ENCODE measurements at places on chromosomes 12 and 14. TPM values are rescaled to one million over a fixed set of nuclear protein-coding genes. Genes with fewer than 3 reads are reported as not detected.

Gene SINHCAF
- 120 TPM for total RNA-seq

Gene RAPGEF3
- total RNA-seq = 1.9 TPM

DNA sequence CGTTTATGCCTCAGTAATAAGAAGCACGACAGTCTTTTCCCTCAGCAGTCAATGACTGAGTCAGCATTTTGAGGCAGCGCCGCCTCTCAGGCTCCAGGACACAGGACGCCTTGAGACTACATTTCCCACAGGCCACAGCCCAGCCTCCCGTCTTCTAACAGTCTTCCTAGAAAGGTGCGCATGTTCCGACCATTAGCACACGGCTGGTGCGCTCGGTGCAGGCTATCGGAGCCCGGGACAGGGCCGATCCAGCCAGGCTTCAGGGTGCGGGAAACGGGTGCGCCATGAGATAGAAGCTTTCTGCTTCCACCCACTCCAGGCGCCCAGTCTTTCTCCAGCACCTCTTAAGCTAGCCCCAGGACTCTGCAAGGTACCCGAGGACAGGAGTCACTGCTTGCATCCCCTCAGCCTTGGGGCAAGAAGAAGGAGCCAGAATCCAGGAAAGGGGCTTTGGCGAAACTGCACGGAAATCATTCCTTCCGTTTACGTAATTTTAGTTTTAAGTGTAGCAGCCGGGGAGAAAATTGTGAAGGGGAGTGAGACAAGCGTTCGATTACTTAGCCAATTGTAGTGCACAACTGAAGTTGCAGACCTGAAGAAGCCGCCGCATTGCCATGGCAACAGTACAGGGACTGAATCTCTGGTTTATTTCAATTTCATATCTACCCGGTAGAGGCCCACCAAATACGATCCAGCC, 54.0 kb downstream of the ZNF641 start:
- DNase-seq = peak; percentile 68

Gene PMCH
- 9.6 TPM for total RNA-seq

DNA sequence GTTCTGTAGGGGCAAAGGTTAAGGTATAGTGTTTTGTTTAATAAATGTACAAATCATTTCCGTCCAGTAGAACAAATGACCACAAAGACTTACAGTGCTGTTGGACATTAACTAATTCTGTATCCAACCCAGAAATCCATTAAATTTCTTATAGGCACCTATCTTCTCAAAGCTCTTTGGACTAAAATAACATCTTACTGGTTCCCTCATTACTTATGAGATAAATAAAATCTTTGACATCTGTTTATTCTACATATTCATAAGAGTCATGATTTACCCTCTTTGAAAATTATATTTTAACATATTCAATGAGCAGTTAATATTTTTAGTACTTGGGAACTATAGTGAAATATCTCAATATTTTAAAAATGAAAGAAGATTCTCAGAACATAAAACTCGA, 102.7 kb upstream of the G2E3 start:
- DNase-seq = no peak

Gene PLEKHH1
- total RNA-seq = 0.79 TPM

Gene WNT1
- total RNA-seq = 0.87 TPM

DNA sequence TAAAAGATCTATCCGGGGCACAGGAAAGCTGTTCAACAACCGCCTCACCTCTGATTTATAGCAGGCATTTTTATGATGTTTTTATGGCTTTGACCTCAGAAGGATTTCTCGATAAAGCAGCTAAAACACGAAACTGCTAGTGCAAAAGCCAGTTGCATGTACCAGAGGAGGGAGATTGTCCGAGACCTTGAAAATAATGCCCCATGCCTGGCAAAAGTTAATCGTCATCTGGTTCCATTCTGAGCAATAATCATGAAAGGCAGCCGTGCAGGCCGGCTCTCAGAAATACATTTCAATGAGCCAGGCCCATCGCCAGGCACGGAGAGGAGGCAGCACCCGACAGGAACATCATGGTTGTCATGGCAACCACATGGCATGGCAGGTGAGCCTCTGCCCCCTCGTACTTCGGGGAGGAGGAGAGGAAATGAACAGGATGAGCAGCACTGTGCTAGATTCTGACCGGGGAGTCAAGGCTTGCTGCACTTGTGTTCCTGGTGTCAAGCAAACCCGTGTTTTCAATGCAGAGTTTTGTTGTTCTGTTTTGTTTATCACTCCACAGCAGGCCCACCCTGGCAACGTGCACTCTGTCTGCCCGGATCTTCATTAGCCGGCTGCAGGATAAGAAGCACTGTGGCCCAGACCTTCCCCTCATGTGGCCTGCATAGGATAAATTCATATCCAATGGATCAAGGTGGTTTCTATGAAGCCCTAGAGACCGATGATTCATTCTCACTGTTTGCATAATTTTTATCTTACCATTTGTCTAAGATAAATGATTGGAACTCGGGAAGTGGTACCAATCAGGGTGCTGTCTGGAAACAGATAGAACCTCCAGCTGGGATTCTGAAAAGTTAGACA, 160.2 kb downstream of the RIMBP2 start:
- DNase-seq = no peak

- no peak for DNase-seq
Measured at GRCh38 chr14:103543721-103544387, 14.9 kb downstream of the TRMT61A start.

GRCh38 chr14:59852350-59852749, 18.2 kb downstream of the RTN1 start:
- no peak for DNase-seq

Gene OR4E2
- total RNA-seq = not detected

- DNase-seq = no peak
Measured at GRCh38 chr14:66377574-66377973, 108.6 kb upstream of the CCDC196 start.

- DNase-seq = no peak
Measured at GRCh38 chr12:65999564-66000280, 130.8 kb downstream of the LLPH start.
